ENCODE measurements at places on chromosomes 16 and 17. TPM values are rescaled to one million over a fixed set of nuclear protein-coding genes. Genes with fewer than 3 reads are reported as not detected.

The UBE2O gene
- 14.6 TPM for total RNA-seq

DNA sequence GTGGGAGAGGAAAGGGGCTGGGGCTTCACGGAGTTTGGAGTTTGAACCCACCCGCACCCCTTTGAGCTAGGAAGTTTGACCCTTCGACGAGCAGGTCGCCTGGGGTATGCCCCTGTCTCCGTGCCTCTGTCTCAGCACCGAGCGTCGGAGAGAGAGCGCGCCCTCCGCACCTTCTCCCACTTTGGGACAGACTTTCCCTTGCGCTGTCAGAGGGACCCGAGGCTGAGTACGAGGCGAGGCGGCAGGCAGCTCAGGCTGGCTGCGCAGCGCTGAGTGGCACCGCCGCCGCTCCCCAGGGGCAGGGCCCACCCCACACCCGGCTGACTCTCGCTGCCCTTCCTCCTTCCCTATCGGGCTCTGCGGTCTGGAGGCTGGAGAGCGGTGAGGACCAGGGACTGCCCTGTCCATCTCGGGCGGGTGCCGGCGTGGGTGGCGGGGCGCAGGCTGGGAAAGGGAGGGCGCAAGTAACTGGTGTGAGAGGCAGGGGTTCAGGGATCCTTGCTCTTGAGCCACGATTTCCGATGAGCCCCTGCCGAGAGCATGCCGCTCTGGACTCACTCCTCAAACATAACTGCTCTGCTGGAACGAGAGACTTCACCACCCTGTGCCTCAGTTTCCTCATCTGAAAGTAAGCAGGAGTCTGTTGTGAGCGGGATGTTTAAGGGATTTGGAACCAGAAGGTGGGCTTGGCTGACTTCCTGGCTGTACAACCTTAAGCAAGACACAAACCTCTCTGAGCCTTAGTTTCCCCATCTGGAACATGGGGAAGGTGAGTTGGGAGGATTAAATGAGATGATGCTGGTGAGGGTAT, 981 bp downstream of the BEAN1 start:
- peak; percentile 39 for DNase-seq

The MYH1 gene
- 0.12 TPM for total RNA-seq

DNA sequence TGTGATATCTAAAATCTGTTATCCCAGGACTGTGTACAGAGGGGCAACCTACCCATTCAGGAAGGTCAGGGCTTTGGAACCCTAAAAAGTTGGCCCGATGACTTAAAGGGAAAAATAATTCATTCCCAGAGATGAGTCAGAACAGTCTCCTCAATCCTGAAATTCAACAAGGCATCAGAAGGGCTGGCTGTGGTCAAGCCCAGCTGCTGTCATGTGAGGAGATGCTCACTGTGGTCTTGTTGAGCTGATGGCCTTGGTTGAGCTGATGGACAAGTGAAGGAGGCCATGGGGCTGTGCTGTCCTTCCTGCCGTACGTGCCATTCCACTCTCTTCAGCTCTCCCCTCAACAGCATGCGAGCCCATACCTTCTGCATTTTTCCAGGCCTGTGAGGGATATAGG, 20.9 kb upstream of the DRG2 start:
- DNase-seq: no peak

- DNase-seq: no peak
These were observed 317.9 kb downstream of the SNX29 start for GRCh38 chr16:12294471-12294870.

DNA sequence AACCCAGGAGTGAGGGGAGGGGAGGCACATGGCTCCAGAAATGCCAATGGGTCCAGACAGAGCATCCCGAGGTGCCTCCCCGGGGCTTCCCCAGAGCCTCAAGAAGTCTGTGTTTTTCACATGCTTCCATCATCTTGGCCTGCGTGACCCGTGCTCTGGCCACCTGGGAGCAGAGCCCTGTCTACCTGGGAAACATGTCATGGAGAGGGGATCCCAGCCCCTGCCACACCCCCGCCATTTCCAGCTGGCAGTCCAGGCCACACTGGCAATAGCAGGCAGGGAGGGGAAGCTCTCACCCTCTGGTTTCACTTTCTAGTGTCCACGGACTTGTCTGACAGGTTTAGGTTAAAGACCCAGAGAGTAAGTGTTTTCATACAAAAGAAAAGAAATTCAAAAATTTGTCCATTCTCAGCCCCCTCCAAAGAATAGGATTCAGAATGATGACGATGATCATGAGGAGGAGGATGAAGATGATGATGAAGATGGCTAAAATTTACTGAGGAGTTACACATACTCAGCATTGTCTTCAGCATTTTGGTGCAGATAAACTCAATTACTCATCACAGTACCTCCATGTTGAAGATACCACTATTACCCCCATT, 9.0 kb downstream of the SMIM5 start:
- DNase-seq: no peak

DNA sequence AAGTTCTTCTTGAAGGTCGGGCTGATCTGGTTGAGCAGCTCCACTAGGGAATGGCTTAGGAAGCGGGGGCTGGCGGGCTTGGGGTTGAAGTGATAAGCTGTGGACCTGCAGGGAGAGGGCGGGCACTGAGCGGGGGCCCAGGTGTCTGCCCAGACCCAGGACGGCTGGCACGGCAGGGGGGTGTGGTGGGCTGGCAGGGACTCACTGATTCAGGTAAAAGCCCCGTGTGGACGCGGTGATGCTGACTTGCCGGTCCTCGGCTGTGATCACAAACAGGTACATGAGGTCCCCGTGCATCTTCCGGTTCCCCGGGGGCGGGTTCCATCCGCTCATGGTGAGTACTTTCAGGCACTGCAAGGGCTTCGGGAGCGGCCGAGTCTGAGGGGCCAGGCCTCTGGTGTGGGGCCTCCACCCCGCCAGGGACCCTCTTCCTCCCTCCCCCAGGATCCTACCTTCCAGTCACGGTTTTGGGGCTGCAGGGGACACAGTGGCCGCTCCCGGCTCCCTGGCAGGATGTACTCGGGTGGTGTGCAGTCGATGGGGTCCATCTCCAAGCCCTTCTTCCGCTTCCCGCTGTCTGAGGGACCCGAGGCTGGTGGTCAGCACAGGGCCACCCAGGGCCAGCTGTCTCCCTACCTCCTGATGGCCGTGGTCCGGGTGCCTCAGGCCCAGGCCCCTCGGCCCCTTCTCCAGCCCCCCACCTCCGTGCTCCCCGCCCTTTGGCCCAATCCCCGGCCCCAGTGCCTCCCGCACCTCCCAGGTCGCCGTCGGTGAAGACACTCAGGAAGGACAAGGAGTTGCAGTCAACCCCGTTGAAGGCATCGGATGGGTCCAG, 10.2 kb downstream of the CLUH start:
- DNase-seq: no peak

GRCh38 chr16:24132797-24133155, 123.4 kb upstream of the CACNG3 start:
- DNase-seq: no peak
